ENCODE measurements at places on chromosomes 4 and X.

- DNase-seq, result peak; percentile 44
Measured at GRCh38 chr4:22389240-22389870, 126.5 kb downstream of the ADGRA3 start.

DNA sequence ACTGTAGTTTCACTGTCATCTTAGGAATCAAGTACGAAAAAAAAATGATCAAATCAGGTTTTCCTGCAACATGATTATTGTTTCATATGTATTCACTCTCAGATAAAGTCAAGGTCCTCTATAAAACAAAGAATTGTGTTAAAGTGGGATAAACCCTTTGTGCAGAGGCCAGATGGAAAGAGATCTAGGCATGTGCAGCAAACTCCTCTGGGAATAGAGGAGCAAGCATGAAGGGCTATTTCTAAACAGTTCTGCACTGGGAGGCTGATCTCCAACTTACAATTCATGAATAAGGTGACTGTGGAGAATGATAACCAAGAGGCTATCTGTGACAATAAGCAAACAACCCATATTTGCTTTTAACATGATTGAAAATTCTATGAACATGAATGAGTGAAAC lies 2.4 kb upstream of the WDFY3 start:
- DNase-seq, result no peak

DNA sequence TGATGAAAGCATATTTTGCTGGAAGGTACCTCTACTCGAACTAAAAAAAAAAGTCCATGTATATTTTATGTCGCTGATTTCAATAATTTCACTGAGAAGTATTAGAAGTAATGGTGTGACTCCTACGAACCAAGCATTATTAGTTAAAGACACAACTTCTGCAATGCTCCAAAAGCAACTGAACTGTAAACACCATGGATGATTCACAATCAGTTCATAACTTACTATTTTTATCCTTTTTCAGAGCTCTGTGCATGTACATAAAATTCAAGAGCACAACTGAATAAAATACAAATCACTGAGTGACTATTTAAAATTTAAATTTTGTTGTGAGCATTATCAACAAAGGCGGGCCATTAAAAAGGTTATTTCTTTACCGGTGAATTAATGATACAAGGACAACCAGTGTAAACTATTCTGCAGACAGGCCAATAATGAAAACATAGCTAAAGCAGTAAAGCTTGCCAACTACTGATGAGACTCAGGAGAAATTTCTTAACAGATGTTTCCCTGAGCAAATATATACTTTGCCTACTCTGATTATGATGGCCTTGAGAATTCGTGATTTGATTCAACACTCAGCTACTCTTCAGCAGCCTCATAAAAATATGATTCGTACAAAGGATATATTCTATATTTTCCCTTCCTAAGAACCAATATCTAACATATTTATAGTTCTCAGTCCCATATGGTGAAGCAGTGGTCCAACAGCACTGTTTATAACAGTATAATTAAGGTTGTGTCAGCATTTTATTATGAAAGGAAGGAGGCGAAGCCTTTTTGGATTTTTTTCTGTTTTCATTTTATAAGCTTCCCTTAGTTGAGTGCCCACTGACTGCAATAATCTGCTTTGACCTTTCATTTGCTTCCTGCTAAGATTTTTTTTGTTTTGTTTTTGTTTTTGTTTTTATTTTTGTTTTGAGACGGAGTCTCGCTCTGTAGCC lies 62.8 kb upstream of the NEIL3 start:
- DNase-seq, result no peak

- DNase-seq, result no peak
Measured at GRCh38 chrX:68417651-68418050, 15.6 kb downstream of the OPHN1 start.

- DNase-seq, result peak; percentile 15
Measured at GRCh38 chr4:77073981-77074380, 1.8 kb downstream of the CCNI start.

DNA sequence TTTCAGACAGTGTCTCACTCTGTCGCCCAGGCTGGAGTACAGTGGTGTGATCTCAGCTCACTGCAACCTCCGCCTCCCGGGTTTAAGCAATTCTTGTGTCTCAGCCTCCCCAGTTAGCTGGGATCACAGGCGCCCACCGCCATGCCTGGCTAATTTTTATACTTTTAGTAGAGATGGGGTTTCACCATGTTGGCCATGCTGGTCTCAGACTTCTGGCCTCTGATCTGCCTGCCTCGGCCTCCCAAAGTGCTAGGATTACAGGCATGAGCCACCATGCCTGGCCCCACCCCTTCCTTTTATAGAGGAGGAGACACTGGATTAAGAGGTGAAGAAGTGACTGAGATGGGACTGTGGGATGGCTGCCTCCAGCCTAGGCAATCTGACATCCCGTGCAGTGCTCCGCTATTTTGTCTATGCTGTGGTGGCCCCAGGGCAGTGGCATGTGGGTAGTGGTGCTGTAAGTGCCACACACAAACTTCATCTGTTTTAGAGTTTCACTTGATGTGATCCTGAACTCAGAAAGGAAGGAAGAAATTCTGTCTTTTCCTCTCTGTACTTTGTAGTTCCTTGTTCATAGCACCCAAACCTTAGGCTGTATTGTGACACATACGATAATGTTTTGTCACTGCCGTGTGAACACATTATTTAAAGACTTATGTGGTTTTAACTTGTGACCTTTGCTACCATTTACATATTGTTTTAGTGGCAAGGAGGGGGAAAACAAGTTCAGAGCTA lies 48.9 kb downstream of the FNIP2 start:
- DNase-seq, result peak; percentile 84

GRCh38 chr4:159048166-159048886 lies 54.6 kb upstream of the RAPGEF2 start:
- no peak for DNase-seq

DNA sequence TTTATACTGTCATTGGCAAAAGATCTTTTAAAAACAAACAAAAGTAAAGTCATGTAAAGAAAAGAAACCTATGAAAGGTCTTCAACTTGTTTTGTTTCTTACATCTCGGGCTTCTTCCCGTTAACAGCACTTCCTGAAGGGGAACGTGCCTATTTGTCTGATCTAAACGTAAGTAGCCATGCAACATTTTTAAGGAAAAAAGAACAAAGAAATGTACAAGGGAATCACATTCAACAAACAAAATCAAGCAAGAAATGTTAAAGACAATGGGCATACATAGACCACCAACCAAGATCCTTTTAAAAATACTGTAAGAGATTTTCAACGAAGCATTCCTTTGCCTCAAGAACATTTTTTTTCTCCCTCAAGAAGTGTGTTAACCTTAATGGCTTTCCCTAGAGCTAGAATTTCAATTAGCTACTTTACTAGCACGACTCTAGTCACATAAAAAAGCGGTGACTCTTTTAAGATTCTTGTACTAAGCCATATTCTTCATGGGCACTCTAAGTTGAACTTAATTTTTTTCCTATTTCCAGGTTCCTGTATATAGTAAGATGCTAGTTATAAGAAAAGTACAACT lies 112.0 kb upstream of the TTC29 start:
- DNase-seq, result peak; percentile 30

DNA sequence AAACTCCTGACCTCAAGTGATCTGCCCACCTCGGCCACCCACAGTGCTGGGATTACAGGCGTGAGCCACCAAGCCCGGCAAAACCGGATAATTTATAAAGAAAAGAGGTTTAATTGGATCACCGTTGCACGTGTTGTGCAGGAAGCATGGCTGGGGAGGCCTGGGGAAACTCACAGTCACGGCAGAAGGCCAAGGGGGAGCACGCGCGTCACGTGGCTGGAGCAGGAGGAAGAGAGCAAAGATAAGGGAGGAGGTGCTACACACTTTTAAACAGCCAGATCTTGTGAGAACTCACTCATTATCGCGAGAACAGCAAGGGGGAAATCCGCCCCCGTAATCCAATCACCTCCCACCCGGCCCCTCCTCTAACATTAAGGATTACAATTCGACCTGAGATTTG lies 177.9 kb upstream of the TENM3 start:
- DNase-seq, result no peak

- DNase-seq, result no peak
Measured at GRCh38 chr4:127069675-127070074, 563.1 kb upstream of the INTU start.

GRCh38 chr4:158299459-158300007 lies 89.2 kb downstream of the TMEM144 start:
- DNase-seq, result no peak

DNA sequence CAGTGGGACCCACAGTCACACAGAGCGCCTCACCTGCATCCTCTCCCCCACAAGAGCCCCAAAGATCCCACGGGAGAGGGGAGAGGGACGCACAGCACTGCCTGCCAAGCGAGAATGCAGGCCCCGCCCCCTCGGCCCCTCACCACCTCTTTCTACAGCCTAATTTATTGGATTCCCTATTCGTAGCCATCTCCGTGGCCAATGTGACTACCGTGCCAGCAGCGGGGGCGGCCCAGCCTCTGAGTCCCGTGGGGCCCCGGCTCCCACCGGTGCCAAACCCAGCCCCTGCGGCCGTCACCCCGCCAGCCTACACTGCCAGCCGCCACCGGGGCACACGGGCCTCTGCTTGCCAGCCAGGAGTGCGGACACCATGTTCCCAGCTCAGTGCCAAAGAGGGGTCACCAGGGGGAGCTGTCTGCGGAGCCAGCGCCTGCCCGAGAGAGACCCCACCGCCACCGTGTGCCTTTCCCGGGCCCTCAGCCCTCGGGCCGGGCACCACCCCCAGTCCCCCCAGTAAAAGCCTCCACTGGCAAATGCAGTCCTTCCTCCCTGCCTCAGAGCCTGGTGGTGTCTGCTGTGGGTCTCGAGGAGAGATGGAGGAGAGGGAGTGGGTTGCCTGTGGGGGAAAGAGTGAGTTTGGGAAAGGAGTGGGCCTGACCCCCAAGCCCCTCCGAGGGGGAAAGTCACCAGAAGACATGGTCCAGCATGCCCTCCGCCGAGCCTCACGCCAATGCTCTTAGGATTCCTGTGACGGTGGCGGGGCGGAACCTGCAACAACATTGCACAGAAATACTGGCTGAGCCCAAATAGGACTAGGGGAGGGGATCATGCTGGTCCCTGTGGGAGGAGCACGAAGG lies 19.6 kb upstream of the PLXNB3 start:
- DNase-seq, result no peak

- DNase-seq, result no peak
Measured at GRCh38 chr4:175034986-175035705, 117.0 kb downstream of the ADAM29 start.

DNA sequence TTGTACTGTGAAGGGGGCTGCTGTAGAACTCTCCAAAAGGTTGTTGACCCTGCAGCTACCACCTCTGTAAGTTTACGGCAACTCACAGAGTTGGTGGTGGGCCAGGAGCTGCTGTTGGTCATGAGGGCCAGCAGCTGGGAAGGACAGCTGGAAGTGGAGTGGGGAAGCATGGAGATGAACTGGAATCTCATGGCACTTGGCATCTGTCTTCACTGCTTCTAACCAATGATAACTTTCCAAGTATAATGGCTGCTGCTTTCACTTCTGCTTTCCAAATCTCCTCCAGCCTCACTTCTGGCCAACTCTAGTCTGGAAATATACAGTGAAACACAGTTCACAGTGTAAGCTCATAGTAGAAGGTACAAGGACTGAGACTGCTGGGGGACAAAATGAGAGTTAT lies 126.5 kb upstream of the INTU start:
- no peak for DNase-seq

GRCh38 chr4:16812041-16812440 lies 86.4 kb downstream of the LDB2 start:
- no peak for DNase-seq

- DNase-seq, result no peak
Measured at GRCh38 chr4:117634716-117635115, 399.6 kb upstream of the NDST3 start.

DNA sequence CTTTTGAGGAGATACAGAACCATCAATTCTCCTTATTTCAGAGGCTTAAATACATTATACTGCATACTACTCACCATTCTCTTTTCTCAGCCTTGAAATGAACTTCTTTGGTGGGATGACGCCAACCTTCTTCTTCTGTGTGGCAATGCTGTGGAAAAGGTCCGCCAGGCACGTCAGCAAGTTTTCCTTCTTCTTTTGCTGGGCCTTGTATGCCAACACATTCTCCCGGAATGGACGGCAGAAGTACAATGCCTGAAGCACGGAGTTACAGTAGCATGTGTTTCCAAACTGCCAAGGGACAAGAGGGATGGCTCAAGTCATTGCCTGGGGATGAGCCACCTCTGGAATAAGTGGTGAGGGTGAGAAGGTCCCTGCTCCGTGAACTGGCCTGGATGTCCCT lies 31.2 kb downstream of the USP46 start:
- no peak for DNase-seq

DNA sequence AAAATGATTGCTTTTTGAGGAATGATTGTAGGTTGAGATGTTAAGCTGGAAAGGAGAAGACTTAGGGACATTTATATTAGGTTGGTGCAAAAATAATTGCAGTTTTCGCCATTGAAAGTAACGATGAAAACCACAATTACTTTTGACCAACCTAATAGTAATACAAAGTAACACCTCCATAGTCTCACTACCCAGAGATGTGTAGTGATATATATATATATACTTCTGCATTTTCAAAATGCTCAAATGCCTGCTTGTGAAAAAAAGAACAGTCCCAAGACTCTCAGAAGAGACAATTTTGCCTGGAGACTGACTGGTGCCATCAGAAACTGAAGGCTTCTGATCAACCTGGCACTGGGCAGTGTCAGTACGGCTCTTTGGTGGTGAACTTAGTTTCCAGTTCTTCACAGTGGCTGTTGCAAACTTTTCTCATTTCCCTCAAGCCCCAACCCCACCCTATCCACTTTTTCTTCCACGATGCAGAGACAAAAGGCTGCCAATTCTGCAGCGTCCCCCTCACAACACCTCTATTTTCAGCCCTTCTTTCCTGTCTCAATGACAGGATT lies 35.1 kb upstream of the TAPT1 start:
- no peak for DNase-seq

GRCh38 chr4:45944000-45944399 lies 179.9 kb downstream of the GABRG1 start:
- no peak for DNase-seq

- DNase-seq, result no peak
Measured at GRCh38 chrX:47272013-47272408, 39.2 kb downstream of the USP11 start.

DNA sequence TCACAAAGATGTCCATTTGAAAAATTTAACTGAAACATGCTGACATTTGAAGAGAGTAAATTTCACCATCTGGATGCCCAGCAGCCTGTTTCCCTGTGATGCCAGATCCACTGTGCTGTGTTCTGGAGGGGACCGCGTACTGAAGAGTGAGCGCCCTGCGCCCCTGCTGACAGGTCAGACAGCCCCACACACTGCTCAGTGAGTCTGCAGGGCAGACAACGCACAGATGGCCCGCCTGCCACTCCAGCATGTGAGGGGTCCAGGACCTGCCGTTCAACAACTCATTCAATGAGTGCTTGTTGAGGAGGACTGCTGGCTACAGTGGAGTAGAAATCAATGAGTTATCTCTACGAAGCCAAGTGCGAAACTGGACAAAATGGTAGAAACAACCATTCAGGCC lies 49.2 kb downstream of the FGFRL1 start:
- DNase-seq, result no peak

DNA sequence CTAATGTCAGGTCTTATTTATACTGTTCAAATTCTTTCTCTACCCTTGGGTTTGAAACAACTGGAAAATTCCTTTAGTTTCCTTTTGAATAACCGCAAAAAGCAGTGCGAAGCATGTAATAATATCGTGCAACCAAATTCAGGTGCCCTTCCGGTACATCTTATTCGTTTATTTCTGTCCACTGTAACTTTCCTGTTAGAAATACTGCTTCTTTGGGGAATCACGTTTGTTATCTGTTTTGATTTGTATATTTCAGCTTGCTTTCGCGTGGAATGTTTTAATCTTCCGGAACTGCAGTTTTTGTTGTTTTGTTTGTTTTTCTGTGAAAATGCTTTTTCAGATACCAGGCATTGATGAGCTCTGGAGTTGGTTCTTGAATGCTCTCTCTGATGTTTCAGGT lies 85.7 kb upstream of the HPRT1 start:
- no peak for DNase-seq

GRCh38 chrX:19886375-19886774 lies 1.0 kb downstream of the SH3KBP1 start:
- no peak for DNase-seq
